ENCODE measurements at places on chromosomes 11 and 22. TPM values are rescaled to one million over a fixed set of nuclear protein-coding genes. Genes with fewer than 3 reads are reported as not detected.

BDNF gene
- not detected for total RNA-seq

BAIAP2L2 gene
- total RNA-seq = 0.45 TPM

C11orf52 gene
- total RNA-seq = not detected

ADAMTS8 gene
- total RNA-seq = not detected

CHRM1 gene
- not detected for total RNA-seq

HEPHL1 gene
- total RNA-seq = not detected

TRPC6 gene
- total RNA-seq = not detected

KCNK4 gene
- total RNA-seq = 0.23 TPM

MUC5AC gene
- total RNA-seq = not detected

TENM4 gene
- total RNA-seq = not detected

RAB38 gene
- 2.2 TPM for total RNA-seq

TRPM5 gene
- total RNA-seq = not detected

LRRC10B gene
- total RNA-seq = 0.14 TPM

OR52H1 gene
- not detected for total RNA-seq

APBB1 gene
- 24.1 TPM for total RNA-seq

PANX3 gene
- not detected for total RNA-seq

ZDHHC13 gene
- 28.1 TPM for total RNA-seq

IL17REL gene
- total RNA-seq = 0.09 TPM

CREB3L1 gene
- 0.17 TPM for total RNA-seq

NCF4 gene
- total RNA-seq = 12.3 TPM

HBG1 gene
- not detected for total RNA-seq

APOL6 gene
- total RNA-seq = 21.5 TPM

TMEM191B gene
- total RNA-seq = not detected

STARD10 gene
- total RNA-seq = 17.2 TPM

NOL12 gene
- total RNA-seq = 67.9 TPM

GAB4 gene
- total RNA-seq = not detected
